ENCODE measurements at places on chromosomes 13 and 19.

- DNase-seq = peak; percentile 18
Measured at GRCh38 chr13:62320129-62321108, 904.8 kb upstream of the PCDH20 start.

DNA sequence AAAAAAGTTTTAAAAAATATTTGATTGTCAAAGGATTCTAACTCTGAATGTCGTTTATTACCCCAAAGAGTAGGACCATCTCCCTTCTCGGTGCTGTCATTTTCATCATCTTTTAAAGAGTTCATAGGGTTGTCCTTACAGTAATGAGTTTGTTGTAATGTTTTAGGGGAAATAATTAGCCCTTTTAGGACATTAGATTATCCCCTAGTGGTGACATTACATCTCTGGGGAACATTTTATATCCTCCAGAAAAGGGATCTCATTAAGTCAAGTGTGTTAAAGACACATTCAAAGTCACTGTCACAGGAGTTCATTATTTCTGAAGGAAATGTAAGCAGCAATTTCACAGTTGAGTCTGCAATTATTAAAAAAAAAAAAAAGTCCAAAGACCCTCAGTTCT lies 99.3 kb upstream of the GJB6 start:
- no peak for DNase-seq

GRCh38 chr13:93984876-93985275 lies 494.6 kb downstream of the DCT start:
- no peak for DNase-seq

- DNase-seq = no peak
Measured at GRCh38 chr13:35025314-35025713, 83.2 kb downstream of the NBEA start.

- peak; percentile 71 for DNase-seq
Measured at GRCh38 chr13:113274721-113275120, 22.3 kb upstream of the LAMP1 start.

GRCh38 chr19:18769989-18770528 lies 21.0 kb downstream of the COMP start:
- DNase-seq = no peak

GRCh38 chr13:111399334-111399733 lies 78.9 kb downstream of the TEX29 start:
- DNase-seq = no peak

DNA sequence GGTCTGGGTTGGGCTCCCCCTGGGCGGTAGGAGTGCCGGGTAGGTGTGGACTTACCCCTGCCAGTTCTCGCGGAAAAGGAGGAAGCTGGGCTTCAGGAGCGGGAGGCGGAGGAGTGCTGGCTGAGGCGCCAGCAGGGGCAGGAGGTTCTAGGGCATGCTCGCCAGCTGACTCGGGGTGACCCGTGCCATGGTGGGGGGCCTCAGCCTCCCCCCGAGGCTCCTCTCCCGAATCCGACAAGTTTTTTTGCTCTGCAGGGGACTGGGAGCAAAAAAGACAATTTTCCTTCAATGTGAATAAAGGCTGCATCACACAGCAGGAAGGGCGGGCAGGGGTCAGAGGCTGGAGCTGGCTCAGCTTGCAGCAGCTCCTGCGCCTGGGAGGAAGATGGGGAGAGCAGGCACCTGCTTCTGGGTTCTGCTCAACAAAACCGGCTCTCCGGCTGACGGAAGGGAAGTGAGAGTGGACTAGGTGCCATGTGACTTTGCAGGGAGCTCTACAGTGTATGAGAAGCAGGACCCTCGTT lies 26.5 kb downstream of the RANBP3 start:
- DNase-seq = peak; percentile 40

GRCh38 chr13:77751513-77752456 lies 54.3 kb downstream of the SLAIN1 start:
- DNase-seq = peak; percentile 44

DNA sequence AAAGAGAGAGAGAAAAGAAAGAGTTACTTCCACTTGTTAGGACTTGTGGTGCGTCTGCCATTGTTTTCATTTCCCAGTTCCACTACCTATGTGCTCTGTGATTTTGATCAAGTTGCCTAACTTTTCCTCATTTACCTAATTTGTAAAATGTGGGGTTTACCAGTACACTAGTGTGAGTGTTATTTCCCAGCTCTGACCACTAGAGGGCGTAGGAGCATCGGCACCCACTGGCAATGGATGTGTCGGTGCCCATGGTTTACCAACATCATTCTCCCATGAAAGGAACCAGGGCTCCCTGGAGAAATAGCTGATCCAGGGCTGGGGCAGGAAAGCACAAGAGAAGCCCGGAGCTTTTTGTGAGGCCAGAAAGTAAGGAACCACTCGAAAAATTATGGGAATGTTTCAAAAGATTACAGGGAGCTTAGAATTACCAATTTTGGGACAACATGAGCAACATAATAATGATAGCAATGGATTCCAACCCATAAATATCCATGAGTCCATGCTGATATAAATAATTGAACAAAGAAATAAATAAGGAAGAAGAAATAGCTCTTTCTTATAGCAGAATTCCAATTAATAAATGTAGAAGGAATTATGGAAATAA lies 15.1 kb upstream of the CEACAM4 start:
- peak; percentile 67 for DNase-seq

DNA sequence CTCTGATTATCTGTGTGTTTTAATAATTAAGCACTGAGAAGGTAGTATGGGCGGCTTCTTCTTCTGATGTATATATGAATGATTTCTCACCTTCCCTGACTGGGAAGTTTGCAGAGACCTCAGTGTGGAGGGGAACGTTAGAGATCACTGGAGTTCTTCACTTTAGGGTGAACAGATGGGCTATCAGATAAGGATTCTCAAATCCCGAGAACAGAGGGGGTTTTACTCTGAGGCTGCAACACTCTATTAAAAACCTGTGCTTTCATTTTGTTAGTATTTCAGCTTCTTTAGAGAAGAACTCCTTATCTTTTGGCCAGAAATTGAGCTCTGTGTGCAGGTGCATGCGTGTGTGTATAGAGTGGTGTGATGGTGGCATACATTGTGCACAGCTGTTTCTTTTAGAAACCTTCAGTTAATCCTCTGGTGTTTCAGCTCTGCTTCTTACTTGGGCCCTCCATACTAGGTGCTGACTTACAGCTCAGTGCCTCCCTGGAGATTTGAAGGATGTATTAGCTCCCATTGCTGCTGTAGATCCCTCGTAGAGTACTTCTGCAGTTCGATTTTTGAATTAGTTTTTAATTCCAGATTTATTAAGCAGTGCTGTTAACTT lies 45.3 kb upstream of the PCDH9 start:
- DNase-seq = no peak

DNA sequence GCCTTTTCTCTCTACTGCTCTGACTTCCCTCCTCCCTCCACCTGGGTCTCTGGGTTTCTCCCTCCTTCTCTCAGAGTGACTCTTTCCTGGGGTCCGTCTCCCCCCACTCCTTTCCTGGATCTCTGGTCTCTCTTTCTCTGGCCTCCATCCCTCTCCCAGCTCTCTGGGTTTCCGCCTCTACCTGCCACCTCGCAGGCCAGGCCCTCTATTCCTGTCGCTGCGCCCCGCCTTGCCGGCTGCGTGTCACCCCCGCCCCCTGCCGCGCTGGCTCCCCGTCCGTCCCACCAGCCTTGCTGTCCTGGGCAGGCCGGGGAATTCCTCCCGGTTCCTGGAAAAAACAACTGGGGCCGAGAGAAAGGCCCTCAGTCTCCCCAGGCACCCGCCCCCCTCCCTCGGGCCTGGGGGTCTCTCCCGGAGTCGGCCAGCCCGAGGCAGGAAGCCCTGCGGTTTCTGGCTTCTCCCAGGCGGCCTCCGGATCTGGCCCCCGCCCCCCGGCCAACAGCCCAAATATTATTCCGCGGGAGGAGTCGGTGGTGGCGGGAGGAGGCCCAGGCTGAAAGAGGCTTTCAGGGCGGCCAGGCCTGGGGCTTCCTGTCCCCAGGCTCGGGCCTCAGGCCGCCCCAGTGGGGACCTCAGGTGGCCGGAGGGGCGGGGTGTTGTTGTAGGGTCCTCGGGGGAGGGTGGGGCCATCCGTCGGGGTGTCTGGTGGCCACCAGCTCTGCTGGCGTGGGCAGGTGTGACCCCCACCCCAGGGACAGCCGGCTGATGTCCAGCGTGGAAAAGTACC lies 9.3 kb downstream of the IRF2BP1 start:
- DNase-seq = no peak

- no peak for DNase-seq
Measured at GRCh38 chr19:45293682-45294081, 29.0 kb downstream of the CKM start.

DNA sequence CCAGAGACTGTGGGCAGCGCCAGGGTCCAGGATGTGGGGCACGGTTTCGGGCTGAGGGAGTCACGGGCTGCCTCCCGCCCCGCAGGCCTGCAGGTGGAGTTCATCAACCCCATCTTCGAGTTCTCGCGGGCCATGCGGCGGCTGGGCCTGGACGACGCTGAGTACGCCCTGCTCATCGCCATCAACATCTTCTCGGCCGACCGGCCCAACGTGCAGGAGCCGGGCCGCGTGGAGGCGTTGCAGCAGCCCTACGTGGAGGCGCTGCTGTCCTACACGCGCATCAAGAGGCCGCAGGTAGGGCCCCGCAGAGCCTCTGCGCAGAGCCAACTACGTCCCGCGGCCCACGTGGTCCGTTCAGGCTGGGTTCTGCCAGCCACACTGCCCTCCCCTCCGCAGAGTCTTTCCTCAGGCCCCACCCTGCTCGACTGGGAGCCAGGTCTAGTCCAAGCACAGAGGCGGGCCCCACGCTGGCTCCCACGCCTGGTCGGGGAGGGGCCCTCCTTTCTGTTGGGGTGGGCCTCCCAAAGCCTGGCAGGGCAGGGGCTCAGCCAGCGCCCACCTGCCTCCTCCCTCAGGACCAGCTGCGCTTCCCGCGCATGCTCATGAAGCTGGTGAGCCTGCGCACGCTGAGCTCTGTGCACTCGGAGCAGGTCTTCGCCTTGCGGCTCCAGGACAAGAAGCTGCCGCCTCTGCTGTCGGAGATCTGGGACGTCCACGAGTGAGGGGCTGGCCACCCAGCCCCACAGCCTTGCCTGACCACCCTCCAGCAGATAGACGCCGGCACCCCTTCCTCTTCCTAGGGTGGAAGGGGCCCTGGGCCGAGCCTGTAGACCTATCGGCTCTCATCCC lies 2.0 kb upstream of the POLD1 start:
- DNase-seq = no peak

- no peak for DNase-seq
Measured at GRCh38 chr13:28723806-28724205, 5.0 kb upstream of the SLC46A3 start.

- no peak for DNase-seq
Measured at GRCh38 chr13:80180740-80181355, 160.1 kb downstream of the SPRY2 start.

DNA sequence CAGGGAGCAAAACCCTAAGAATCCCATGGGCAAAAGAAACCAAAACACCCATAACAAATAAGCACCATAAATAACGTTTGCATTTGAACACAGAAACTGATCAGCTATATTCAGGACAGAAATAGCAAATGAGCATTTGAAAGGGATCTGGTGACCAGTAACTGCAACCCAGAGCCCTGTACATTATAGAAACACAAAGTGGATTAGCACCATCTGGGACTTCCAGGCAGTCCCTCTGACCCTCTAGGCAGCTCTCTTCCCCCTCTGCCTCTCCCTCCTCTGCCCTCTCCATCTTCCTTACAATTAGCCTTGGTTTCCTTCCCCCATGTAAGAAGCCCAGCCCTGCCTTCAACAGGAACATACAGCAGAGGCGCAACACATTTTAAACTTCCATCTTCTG lies 215.0 kb downstream of the DCLK1 start:
- no peak for DNase-seq

- DNase-seq = no peak
Measured at GRCh38 chr19:628168-628567, 5.2 kb downstream of the POLRMT start.

GRCh38 chr13:98581971-98582702 lies 5.2 kb upstream of the STK24 start:
- peak; percentile 88 for DNase-seq

DNA sequence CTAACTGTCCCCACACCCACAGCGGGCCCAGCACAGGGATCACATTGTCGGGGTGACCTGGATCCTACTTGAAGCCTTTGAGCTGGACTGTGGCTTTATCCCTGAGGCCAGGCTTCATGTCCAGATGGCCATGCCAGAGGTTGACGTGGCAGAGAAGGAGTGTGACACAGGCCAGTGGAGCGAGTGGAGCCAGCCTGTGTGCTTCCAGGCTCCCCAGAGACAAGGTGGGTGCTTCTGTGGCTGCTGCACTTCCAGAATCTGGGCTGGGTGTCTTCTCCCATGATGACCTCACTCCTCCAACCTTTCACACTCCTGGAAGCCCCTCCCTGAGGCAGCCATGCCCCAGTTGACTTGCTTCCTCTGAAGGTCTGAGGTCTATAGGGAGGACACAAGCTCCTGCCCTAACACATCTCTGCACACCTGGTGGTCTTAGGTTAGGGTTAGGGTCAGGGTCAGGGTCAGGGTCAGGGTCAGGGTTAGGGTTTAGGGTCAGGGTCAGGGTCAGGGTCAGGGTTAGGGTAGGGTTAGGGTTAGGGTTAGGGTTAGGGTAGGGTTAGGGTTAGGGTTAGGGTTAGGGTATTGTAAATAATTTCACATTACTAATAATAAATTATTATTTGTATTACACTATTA lies 13.1 kb upstream of the MZF1 start:
- no peak for DNase-seq

- no peak for DNase-seq
Measured at GRCh38 chr13:27148900-27149299, 22.7 kb downstream of the USP12 start.

- peak; percentile 39 for DNase-seq
Measured at GRCh38 chr19:2239173-2239572, 2.5 kb downstream of the SF3A2 start.

DNA sequence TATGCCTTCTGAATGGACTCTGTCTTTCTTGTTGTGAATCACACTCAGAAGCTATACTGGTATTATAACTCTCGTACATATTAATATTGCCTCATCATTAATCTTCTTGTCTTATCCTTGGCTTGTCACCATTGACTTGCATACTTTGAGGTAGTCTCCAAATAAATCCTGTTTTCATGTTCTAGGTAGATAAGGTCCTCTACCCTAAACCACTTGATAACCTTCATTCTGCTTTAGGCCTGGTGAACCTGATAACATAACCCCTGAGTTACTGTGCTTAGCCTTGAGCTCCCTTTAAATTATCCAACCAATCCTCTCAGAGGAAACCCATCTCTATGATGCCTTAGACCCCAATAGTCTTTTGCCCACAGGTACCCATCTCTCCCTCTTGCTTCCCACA lies 1162.3 kb downstream of the SLITRK1 start:
- no peak for DNase-seq

DNA sequence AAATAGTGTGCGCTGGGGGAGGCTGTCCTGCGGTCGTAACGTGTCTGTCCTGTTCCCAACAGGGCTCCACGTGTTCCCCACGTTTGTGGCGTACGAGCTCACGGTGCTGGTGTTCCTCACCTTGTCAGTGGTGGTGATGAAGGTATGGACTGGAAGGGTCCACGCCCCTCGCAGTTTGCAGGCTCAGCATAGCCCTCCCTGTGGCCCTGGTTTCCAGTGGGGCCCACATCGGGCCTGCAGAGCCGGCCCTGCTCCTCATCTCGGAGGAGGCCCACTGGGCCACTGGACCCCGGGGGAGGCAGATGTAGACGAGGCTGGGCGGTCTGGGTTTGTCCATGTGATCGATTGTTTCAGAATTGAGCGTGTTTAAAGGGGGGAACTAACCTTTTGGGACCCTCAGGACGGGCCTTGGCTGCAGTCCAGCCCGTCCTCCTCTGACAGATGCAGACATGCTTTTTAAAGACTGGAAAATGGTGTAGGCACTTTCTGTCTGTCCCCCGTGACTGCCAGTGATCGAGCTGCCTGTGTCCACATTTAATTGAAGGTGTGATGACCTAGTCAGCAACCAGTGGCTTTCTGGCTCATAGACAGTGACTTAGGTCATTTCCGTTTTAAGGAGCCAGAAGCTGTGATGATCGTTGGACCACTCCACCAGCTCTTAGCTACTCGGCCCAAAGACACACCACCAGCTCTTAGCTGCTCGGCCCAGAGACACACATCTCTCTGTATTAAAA lies 37.1 kb upstream of the TFDP1 start:
- no peak for DNase-seq

Measured in inflammatory macrophage treated with lipopolysaccharide for 4 hours (primary cell).